Activated naive CD4-positive, alpha-beta T cell treated with Interleukin-2 at 50 U/mL for 16 hours (primary cell): ENCODE measurements at places on chromosomes 2 and 18.

- no peak for DNase-seq
Observed at GRCh38 chr2:47086054-47086471, 69.0 kb downstream of the STPG4 start.

DNA sequence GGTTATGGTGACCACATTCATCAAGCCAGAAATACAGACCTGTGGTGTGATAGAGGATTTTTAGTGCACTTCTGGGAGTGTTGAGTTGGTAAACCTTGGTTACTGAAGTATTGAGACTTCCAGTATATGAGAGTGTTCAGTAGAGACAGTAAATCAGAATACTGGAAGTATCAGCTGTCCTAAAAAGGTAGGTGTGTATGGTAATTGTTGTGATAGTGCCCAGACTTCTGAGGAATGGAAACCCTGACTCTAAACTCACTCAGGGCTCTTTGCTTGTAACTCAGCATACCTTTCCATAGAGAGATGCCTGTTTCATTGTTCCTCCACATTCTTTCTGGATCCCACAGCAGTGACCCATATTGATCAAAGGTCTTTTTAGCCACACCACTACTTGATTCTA is 217.1 kb downstream of the SETBP1 start:
- DNase-seq = no peak

DNA sequence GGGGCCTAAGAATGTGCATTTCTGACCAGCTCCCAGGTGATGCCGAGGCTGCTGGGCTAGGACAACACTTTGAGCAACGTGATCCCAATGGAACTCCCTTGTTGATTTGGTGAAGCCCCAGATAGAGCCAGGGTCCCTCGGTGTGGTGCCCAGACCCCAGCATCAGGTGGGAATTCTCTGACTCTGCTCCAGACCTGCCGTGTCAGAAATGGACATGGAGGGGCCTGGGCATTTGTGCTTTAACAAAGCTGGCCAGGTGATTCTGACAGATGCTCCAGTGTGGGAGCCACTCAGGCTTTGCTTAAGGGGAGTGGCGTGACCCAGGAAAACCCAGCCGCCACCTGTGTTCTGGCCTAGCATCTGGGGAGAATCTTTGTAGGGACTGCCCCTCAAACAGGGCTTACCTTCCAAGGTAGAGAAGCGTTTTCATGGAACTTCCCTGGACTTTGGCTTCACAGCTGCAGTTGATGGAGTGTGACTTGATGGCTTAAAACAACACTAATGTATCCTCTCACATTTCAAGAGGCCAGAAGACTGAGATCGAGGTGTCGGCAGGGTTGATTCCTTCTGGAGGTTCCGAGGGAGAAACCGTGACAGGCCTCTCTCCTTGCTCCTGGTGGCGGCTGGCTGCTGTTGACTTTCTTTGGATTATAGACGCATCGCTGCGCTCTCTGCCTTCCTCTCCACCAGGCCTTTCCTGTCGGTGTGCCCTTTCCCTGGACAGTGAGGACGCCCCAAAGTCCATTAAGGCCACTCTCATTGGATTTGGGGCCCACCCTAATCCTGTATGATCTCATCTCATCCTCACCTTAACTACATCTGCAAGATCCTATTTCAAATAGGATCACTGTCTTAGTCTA is 57.0 kb upstream of the HDAC4 start:
- DNase-seq = no peak

GRCh38 chr2:97806738-97807618 is 93.6 kb downstream of the ZAP70 start:
- DNase-seq = peak; percentile 80

- DNase-seq = no peak
Observed at GRCh38 chr2:227748079-227748478, 2.4 kb downstream of the SCYGR8 start.
